ENCODE measurements at places on chromosomes 1 and 21.

DNA sequence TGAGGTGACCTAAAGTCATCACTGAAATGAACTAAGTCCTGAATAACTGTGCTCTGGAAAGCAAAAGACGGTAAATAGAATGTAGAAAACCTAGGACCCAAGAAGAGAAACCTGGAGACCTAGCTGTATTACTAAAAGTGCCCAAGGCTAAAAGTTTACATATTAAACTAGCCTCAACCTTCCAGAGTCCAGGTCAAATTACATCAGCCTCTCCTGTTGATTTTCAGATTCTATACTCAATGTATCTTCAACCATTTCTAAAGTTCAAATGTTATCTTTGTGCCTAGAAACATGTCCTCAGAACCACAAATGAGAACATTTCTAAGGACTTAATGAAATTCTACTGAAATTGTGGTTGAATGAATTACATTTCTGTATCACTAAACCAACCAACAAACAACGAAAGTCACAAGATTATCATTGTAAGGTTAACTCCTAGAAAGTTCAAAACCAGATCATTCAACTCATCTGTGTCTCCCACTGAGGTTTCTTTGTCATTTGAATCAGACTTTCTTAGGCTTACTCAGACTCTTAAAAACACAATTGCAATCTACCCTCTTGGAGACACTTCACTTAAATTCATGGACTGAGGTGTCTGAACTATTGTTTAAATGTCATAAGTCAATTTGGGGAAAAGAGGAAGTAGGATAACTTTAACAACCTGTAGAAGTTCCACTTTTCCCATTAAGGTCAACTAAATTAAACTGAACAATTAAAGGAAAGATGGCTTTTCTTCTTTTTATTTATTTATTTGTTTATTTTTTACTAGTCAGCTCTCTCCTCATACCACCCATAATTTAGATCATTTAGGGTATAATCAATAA is 207.7 kb downstream of the BARHL2 start:
- no peak for DNase-seq

DNA sequence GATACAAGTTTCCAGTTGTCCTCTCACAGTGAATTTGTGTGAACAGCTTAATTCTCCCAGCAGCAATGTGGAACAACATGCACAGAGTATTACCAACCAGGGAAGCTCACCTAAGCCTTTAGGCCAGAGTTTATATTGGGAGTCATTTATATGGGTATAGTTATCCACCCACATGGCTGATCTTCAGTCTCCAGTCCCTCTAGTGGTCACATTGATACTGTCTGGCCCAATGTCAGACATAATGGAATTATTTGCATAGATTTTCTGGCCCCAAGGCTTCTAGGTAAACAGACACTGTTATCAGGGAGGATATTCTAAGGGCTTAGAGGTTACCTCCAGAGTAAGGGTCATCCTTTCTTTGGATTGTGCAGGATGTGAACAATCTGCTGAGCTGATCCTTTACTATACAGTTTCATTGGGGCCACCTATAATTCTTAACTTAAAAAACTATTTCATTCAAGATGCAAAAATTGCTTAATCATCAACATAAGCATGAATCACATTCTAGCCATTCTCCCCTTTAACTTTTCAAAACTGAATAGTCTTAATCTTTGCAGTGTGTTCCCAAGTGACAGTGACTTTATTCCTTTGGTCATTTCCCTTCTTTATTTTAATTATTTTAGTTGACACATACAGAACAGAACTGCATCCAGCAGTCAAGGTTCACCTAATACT is 210.9 kb downstream of the LTN1 start:
- DNase-seq = no peak

- DNase-seq = no peak
These were observed 8.9 kb upstream of the MRPL55 start for GRCh38 chr1:228118040-228118439.

GRCh38 chr21:46014828-46015227 is 33.3 kb downstream of the COL6A1 start:
- no peak for DNase-seq

DNA sequence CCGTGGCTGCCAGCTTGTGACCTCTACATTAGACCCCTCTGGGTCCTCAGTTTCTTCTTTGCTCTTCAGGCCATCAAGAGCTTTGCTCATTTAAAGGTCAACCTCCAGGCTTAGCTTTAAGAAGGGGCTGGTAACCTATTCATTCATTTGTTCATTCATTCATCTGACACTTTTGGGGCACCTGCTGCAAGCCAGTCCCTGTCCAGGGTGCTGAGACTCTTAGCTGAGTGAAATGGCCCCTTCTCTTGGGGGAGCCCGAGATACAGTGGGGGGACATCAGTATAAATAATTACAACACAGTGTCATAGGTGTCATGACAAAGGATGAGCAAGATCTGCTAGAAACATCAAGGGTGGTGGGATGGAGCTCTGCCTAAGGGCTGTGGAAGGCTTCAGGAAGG is 10.5 kb upstream of the TTC4 start:
- no peak for DNase-seq

DNA sequence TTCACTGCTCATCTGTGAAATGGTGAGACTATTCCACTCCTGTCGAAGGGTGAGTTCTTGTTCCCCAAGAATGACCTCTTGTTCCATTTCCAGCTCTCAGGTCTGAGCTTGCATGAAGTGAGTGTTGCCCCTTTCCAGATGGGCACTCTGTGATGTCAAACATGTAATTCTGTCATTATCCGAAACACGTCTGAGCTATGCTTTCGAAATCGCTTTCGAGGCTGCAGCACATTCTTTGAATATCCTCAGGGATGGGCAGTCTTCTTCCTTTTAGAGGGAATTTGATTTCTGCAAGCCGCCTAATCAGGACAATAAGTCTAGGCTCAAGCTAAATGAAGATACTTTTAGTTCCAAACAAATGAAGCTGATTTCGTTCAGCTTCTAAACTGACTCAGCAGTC is 15.1 kb downstream of the NFASC start:
- DNase-seq = no peak

GRCh38 chr1:153929426-153929825 is 6.7 kb upstream of the GATAD2B start:
- no peak for DNase-seq

DNA sequence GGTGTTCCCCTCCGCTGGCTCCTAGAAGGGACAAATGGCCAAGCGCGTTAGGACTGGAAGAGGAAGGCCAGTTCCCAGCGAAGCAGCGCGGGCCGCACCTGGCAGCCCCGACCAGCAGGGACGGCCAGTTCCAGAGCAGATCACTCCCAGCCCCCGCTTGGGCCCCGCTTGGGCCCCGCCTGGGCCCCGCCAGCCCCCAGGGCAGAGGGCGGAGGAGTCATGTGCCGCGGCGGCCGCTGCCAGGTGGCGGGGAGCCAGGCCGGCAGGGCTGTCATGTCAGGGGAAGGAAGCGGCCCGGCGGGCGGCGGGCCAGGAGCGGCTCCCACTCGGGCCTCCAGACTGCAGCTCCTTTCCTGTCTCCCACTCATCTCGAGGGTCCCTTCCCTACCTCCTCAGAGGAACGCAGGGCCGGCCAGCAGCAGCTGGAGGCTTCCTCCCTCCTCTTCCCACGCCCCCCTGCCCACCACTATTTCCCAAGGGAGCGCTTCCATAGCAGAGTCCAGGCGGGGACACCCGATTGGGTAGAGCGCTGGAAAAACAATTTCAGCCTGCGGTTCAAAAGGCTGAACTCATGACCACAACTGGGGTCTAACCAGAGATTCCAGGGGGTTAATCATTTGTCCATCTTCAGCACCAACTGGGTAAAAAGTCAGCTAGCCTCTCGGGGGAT is 16.5 kb downstream of the ZNF697 start:
- peak; percentile 79 for DNase-seq

DNA sequence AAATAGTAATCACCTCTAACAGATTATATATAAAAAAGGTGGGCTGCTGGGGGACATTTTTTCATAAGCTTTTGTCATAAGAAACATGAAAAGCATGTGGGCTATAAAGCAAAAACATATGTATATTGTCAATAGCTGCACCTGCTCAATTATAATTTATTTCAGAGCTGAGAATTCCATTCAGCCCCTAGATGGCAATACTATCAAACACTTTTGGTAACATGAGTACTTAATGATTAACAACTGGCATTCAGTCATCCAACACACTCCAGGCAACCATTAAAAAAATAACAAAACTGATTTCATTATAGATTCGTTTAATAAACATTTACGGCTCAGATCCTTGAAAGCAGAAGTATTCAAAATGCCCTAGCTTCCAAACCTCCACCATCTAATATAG is 115.1 kb downstream of the KCTD3 start:
- no peak for DNase-seq
